ENCODE measurements at places on chromosomes 3 and 15.

GRCh38 chr15:85274315-85275050, 105.9 kb upstream of the AKAP13 start:
- DNase-seq, result no peak

GRCh38 chr3:169348929-169349621, 314.4 kb downstream of the MECOM start:
- DNase-seq, result no peak

DNA sequence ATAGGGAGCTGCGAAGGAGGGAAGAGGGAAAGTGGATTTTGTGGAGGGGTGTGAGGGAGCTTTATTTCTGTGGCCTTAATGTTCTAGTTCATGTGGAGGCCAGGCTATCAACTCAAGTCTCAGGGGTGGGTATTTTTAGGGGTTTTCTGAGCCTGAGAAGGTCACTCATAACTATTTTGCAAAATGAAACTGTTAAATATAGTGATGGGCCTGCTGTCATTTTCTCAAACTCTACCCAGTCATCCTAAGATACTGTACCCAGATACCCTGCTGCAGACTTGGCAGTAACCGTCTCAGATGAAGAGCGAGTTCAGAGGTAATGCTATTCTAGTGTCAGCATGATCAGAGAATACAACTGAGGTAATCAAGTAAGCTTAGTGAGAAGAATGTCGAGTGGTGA, 545.0 kb upstream of the TBL1XR1 start:
- no peak for DNase-seq

GRCh38 chr3:115947325-115947724, 324.0 kb downstream of the GAP43 start:
- no peak for DNase-seq

DNA sequence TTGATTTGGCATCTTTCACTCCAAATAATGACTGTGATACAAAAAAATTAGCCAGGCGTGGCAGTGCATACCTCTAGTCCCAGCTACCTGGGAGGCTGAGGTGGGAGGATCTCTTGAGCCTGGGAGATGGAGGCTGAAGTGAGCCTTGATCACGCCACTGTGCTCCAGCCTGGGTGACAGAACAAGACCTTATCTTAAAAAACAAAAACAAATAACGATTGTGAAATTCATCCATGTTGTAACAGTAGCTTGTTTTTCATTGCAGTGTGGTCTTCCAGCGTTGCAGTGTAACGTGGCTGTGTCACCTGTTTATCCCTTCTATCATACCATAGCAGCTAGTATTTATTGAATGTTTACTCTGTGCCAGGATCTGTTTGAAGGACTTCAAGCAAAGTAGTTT, 120.9 kb downstream of the ITPR1 start:
- no peak for DNase-seq

DNA sequence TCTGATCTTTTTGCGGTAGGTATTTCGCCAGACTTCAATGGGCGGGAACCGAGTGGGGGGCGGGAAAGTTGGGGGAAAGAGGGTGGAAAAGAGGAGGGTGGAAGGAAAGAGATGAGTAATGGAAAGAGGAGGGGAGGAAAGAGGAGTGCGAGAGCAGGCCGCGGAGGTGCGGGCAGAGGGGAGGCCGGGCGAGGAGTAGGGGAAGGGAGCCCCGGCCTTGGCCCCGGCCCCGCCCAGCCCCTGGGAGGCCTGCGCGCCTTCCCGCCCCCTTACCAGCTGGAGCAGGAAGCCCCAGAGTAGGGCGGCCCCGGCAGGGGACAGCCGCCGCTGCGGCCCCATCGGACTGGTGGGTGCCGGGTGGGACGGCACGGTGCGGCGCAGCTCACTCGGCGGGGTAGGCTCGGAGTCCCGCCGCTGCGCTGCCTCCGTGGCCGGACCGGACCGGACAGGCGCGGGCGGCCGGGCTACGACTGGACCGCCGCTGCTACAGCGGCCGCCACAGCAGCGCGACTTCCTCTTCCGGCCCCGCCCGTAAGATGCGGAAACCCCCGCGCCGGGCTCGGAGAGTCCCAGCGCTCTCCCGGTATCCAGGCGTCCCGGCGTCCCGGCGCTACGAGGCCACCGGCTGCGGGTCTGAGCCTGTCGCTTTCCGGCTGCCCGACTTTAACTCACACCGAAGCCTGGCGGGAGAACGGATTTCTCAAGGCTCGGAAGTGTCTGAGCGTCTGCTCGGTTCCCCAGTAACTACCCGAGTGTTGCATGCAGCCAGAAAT, at the start of gene SPPL2A:
SPPL2A (minus strand) TSS at position 512 of the 773 bp plus-strand sequence; CDS start at position 339, 173 bp downstream.
- DNase-seq, result peak; percentile 72

GRCh38 chr3:119582178-119582577, 2.9 kb downstream of the ADPRH start:
- DNase-seq, result peak; percentile 29

- DNase-seq, result no peak
These were observed 51.2 kb upstream of the MED12L start for GRCh38 chr3:151034303-151034702.

DNA sequence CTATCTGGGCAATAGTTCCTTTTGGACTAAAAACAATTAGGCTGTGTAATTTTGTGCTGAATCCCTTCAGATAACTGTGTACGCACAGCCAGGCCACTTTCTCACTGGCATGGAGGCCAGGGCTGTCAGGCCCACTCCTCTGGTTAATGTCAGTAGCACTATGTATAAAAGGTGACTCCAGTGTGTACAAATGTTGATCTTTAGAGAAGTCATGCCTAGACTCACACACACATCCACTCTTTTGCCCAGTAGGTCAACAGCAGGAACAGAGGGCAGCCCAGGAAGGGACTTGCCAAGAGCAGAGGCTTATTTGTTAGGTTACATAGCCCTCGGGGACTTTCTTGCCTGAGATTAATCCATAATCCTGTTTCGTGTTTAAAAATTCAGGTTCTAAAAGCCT, 416.6 kb upstream of the WNT5A start:
- DNase-seq, result no peak

DNA sequence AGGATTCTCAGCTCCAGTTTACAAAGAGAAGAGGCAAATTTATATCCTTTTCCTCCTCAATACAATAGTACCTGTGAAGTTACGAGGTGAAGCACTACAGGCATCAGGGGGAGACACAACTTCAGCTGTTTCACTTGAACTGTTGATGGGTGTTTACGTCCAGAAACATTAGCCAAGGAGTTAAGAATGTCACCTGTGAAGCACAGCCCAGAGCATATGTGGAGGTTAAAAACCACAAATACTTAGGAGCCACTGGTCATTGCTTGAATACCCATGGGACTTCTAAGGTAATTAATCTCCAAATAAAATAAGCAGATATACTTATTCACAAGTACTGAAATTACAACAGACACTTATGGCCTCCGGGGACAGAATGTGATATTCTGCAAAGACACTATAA, 246.5 kb downstream of the ULK4 start:
- no peak for DNase-seq

- DNase-seq, result no peak
These were observed 75.8 kb downstream of the CBLB start for GRCh38 chr3:105793040-105793439.

GRCh38 chr15:29125382-29126207, 144.0 kb downstream of the NSMCE3 start:
- no peak for DNase-seq

DNA sequence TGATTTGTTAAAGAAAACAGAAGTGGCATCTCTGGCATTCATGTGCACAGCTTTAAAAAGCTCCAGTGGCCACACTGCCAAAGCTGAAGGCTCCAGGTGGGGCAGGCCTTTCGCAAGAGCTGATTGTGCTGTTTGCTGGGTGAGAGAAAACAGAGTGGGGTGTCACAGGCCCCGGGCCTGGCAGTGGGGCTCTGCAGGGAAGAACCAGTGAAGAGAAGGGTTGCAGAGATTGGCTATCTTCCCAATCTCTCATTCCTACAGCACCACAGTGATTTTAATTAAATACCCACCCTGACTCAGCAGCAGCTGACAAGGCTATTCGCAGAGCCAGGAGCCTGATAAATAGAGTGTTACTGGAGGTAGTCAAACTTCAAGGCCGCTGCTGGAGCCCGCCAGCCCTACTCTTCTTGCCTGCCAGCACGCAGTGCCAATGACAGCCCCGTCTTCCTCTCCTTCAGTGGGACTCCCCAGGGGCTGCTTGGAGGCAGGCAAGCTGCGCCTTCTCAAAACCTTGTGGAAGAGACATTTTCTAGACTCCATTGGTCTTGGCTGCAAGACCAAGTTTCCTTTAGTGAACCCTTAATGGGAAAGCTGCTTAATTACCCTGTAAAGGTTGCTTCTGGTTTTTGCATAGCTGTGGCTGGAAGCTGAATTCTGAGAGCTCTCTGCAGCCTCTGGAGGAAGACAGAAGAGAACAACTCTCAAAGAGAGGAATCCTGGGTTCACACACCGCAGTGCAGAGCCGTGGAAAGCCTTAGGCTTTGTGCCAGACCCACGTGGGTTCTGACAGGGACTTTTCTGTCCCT, 225.8 kb upstream of the SLCO3A1 start:
- no peak for DNase-seq
